ENCODE measurements at places on chromosomes 6 and 20. TPM values are rescaled to one million over a fixed set of nuclear protein-coding genes. Genes with fewer than 3 reads are reported as not detected.
A peak's percentile ranks its signal among the peaks of the same experiment; 100 is the strongest.

GRCh38 chr6:168302534-168302933, 17.0 kb downstream of the DACT2 start:
- DNase-seq: no peak

DNA sequence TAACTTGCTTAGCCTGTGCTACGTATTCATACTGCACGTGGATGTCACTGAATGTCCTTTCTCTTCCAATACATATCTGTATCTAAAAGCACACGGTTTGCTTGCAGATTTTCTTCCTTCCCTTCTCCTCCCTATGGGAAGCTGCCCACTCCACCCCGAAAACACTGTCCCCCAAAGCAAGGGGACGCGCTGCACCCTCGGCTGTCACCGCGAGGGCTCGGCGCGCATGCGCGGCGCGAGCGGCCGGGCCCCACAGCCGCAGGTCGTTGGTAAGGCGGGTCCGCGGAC, 659 bp downstream of the TMX4 start:
- DNase-seq: peak; percentile 80

DNA sequence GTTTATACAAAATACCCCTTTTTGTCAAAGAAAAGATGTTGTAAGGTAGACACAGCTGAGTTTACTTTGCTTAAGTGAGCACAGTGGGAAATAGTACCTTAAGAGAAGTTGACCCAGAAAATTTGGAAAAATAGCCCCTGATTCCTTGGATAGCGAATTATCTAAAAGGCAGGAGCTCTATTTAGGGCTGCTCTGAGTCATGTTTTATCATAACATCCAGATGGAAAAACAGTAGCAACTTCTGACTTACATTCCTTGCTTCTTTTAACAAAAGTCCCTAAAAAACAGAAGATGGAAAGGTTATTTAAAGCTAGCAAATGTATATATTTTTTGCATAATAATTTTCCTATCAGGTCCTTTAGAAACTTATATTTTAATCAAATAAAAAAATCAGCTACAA, 59.0 kb downstream of the THEMIS start:
- no peak for DNase-seq

- peak; percentile 66 for DNase-seq
These were observed 73.2 kb downstream of the SMOC2 start for GRCh38 chr6:168514216-168514615.

The CAGE1 gene
- total RNA-seq: not detected

DNA sequence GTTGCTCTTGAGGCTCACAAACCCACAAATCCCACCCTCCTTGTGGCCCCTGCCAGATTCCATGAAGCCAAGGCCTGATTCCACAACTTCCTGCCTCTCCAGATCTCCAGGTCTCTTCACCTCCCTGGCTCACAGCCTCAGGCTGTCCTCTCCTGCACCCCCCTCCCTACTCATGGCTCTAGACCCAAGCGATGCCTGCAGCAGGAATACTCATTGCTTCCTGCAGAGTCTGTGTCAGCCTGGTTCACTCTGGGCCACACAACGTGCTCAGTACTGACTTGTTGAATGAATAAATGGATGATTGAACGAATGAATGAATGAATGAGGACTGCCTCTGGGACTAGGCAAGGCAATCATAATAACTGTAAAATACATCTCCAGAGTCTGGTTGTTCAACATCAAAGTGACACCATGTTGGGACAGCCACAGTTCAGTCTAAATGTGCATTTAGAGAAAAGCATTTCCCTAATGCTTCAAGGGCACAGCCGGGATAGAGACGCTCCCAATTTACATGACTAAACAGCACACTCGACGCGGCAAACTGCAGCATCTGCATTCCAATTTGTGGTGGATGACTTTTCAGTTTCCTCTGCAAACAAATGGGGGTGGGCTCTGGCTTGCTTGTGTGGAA, 139.9 kb downstream of the GRM4 start:
- DNase-seq: no peak

The OPRL1 gene
- total RNA-seq: 0.75 TPM

GRCh38 chr20:26308961-26309360, 612.3 kb upstream of the ZNF337 start:
- DNase-seq: no peak

- no peak for DNase-seq
These were observed 198.4 kb upstream of the TENT5A start for GRCh38 chr6:81950877-81951276.

The RNF39 gene
- not detected for total RNA-seq

DNA sequence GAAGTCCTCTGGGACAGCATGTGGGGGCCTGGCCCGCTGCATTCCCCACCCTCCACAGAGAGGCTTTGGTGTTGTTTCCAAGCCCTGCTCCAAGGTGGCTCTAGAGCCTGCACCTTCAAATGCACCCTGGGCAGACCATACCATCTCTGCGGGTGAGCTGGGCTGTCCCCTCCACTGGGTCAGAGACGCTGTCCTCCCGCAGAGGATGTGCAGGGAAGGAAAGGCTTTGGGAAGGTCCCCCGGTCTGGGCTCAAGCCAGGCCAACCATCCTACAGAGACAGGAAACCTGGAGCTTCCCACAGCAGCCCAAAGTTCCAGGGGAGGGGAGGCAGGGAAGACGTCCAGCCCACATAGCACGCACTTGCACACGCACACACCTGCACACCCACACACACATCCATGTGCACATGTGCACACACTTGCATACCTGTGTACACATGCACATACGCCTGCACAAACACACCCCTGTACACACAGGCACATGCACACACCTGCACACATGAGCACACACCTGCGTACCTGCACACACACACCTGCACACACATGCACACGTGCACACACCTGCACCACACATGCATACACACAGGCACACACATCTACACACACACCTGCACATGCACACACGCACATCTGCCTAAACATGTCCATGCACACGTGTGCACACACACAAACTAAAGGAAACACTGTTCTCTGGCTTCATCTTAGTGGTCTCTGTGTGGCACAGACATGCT, 155.4 kb downstream of the ERMARD start:
- no peak for DNase-seq

The SLC52A3 gene
- total RNA-seq: 2.2 TPM

DNA sequence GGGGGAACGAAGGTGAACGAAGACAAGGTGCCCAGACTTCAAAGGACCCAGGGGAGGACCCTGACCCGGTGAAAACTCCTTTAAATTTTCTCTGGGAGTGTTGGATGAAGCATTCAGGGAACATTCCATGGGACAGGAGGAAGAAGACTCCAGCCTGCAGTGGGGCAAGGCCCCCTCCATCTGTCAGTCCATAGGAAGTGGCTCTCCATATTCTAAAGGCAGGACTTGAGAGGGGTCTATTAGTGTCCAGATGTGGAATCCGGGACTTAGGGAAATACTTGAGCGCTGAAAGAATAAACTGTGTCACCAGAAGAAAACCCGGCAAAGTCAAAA, 3.2 kb upstream of the BPIFA2 start:
- no peak for DNase-seq

- no peak for DNase-seq
These were observed 575 bp upstream of the MICAL1 start for GRCh38 chr6:109456111-109456583.

The RAET1G gene
- not detected for total RNA-seq

- DNase-seq: peak; percentile 85
These were observed 5.4 kb upstream of the PLAGL1 start for GRCh38 chr6:144013486-144013909.

- no peak for DNase-seq
These were observed 184.0 kb downstream of the BMP7 start for GRCh38 chr20:57082357-57082945.

GRCh38 chr6:14379568-14379967, 262.0 kb downstream of the CD83 start:
- DNase-seq: no peak

DNA sequence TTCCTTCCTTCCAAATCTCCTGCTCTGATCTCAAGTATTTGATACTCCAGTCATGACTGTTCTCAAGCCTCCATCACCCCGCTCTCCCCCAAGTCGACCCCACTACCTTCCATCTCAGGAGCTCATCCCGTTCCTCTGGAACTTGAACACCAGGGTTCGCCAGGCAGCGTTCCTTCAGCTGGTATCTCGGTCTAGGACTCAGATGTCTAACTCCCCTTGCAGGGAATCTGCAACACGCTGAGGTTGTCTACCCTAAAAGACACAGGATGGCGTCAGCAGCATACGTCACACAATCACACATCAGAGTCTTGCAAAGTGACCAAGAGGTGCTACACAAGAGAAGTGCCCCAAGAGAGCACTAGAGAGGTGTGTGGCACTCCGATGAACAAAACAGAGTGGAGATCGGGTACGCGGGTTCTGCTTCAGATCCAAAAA, 706 bp downstream of the ZNF184 start:
- no peak for DNase-seq

DNA sequence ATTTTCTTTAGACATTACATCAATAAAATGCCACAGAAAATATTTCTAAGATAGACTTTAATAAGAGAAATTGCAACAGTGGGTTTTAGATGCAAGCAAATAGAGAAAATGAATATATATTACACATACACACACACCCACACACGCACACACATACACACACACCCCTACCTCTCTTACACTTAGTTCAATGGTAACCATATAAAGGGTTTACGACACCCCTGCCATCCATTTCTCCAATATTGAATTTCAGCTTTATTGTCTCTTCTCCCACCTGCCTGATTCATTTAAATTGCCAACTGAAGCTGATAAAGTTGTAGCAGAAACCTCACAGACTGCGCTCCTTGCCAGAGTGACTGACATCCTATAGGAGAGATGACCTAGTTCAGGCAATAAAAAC, 154.6 kb downstream of the ADAT2 start:
- DNase-seq: no peak

The SRSF12 gene
- total RNA-seq: not detected

The OR12D3 gene
- total RNA-seq: not detected

The NEURL2 gene
- total RNA-seq: 6.5 TPM

The LAMA4 gene
- 71.1 TPM for total RNA-seq

- no peak for DNase-seq
These were observed 648.0 kb upstream of the GJE1 start for GRCh38 chr6:141484711-141485110.

- DNase-seq: no peak
These were observed 2.2 kb upstream of the NINL start for GRCh38 chr20:25587536-25587935.

DNA sequence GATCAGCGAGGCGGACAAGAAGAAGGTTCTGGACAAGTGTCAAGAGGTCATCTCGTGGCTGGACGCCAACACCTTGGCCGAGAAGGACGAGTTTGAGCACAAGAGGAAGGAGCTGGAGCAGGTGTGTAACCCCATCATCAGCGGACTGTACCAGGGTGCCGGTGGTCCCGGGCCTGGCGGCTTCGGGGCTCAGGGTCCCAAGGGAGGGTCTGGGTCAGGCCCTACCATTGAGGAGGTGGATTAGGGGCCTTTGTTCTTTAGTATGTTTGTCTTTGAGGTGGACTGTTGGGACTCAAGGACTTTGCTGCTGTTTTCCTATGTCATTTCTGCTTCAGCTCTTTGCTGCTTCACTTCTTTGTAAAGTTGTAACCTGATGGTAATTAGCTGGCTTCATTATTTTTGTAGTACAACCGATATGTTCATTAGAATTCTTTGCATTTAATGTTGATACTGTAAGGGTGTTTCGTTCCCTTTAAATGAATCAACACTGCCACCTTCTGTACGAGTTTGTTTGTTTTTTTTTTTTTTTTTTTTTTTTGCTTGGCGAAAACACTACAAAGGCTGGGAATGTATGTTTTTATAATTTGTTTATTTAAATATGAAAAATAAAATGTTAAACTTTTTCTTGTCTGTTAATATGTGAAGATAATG, 2.2 kb downstream of the HSPA1B start:
- no peak for DNase-seq

- DNase-seq: no peak
These were observed 60.7 kb downstream of the FAM120B start for GRCh38 chr6:170367241-170367640.

- no peak for DNase-seq
These were observed 746.0 kb upstream of the DEFB115 start for GRCh38 chr20:30511322-30512030.

DNA sequence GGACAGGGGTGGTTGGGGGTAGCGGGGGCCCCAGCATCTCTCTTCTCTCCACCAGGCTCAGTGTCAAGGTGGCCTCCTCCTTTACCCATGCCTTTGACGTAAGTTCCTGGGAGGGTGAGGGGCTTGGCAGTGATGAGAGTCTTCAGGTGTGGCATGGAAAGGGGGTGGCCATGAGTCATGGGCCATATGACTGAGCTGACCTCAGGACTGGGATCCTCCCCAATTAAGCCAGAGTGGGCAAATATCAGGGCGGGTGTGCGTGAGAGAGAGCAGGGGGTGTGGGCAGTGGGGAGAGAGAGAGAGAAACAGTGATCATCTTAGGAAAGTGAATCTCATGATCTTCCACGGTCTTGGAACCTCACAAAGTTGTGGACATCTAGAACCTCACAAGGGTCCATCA, 8.2 kb upstream of the BPIFB4 start:
- no peak for DNase-seq

The CGAS gene
- 0.81 TPM for total RNA-seq

Data from Right ventricle myocardium superior (tissue), 1 donor.